ENCODE measurements at places on chromosomes 12 and 14.
A peak's percentile ranks its signal among the peaks of the same experiment; 100 is the strongest.

- DNase-seq = no peak
Observed at GRCh38 chr12:131348231-131348630, 362.7 kb upstream of the SFSWAP start.

GRCh38 chr12:31406345-31406744 lies 80.4 kb upstream of the SINHCAF start:
- DNase-seq = no peak

- no peak for DNase-seq
Observed at GRCh38 chr14:67512463-67513310, 20.4 kb upstream of the PLEKHH1 start.

GRCh38 chr12:3084742-3085141 lies 7.6 kb downstream of the TSPAN9 start:
- DNase-seq = no peak

DNA sequence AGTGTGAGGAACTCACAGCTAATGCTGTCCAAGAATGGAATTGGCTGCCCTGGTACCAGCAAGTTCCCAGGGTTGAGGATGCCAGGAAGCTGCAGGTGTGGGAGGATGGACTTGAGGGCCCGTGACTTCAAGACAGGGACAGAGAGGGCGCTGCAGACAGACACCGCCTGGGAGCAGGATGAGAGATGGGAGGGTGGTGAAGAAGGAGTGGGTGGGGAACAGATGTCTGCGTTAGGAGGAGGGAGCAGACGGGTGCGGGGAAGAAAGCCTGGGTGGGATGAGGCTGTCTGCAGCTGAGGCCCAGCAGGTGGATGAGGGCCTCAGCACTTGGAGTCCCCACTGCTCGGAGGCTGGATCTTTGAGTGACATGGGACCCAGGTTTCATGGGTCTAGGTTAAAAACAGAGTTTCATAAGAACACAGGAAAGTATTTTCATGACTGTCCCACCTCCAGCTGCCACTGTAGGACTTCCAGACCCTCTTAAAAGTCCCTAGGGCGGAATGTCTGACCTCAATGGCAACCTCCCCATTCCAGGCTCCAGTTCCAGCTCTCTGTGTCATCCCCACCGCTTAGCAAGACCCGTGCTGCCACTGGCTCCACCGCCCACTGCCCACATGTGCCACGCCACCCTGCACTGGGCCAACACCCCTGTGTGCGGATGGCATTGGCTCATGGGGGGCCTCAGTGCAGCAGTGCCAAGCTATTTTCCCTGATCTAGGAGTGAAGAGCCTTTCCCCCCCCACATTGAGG lies 70.3 kb upstream of the SCN8A start:
- DNase-seq = no peak

- DNase-seq = no peak
Observed at GRCh38 chr12:67759829-67760228, 111.3 kb downstream of the DYRK2 start.

DNA sequence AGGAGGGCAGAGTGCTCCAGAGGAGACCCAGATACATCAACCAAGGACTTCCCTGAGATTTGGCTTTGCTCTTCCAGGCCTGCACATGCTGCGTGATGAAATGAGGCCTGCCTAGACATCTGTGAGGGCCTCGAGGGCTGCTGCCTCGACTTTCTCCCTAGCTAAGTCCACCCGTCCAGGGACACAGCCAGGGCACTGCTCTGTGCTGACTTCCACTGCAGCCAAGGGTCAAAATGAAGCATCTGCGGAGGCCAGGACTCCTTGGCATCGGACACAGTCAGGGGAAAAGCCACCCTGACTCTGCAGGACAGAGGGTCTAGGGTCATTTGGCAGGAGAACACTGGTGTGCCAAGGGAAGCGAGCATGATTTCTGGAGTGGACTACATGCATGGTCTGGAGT lies 10.7 kb downstream of the SLC25A47 start:
- DNase-seq = no peak

GRCh38 chr12:109567296-109567695 lies 6.0 kb downstream of the MMAB start:
- no peak for DNase-seq

- no peak for DNase-seq
Observed at GRCh38 chr12:84585776-84586395, 326.7 kb downstream of the SLC6A15 start.

DNA sequence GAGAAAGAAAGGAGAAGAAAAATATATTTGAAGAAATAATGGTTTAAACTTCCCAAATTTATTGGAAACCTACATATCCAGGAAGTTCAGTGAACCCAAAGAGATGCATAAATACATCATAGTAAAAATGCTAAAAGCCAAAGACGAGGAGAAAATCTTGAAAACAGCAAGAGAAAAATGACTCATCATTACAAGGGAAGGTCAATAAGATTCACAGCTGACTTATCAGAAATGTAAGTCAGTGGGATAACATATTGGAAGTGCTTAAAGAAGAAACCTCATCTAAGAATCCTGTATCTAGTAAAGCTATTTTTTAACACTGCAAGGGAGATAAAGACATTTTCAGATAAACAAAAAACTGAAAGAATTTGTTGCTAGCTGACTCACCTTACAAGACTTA lies 19.9 kb downstream of the RIC8B start:
- no peak for DNase-seq

DNA sequence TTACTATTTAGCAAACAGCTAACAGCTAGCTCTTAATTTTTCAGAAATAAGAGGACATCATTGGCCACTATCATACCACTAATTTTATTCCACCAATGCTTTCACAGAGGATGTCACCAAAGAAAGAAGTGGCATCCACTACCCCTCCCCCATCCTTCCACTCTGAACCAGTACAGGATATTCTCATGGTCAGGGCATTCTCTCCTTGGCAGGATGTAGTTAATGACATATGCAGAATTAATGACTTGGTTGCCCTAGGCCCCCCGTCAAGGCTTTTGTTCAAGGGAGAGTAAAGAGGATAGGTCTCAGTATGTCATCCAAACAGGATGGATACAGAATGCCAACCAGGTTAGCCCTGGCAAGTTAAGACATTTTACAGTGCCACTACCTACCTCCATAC lies 18.9 kb upstream of the NUP107 start:
- DNase-seq = no peak

DNA sequence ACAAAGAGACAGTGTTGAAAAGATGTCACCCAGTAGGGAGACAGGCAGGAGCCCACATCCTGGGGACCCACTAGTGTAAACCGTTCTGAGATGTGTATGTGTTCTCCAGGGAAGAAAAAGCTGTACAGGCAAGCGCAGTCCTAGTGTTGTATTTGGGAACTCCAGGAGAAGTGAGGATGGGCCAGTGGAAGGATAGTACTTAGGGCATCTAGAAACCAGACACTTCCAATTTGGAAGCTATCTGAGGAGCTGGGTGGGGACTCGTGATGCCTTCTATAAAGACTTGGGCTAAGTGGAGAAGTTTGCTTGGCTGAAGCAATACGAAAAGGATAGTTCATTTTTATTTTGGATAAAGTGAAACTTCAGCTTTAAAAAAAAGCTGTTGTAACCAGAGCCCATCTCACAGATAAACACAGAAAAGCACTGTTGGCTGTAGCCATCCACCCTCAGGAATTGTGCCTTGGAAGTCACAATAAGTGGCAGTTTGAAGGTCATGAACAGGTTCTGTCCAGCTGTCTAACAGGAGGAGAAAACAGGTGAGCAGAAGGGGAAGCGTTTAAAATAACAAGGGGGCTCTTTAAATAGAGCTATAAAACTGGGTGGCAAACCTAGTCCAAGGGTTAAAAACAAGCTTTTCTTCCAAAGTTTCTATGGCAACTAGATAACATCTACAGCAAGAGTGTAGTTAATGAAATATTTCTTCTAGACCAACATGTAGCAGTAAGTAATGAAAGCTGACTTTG lies 108.0 kb upstream of the ARHGAP5 start:
- DNase-seq = no peak

GRCh38 chr14:93041830-93042229 lies 73.9 kb downstream of the ITPK1 start:
- DNase-seq = no peak

DNA sequence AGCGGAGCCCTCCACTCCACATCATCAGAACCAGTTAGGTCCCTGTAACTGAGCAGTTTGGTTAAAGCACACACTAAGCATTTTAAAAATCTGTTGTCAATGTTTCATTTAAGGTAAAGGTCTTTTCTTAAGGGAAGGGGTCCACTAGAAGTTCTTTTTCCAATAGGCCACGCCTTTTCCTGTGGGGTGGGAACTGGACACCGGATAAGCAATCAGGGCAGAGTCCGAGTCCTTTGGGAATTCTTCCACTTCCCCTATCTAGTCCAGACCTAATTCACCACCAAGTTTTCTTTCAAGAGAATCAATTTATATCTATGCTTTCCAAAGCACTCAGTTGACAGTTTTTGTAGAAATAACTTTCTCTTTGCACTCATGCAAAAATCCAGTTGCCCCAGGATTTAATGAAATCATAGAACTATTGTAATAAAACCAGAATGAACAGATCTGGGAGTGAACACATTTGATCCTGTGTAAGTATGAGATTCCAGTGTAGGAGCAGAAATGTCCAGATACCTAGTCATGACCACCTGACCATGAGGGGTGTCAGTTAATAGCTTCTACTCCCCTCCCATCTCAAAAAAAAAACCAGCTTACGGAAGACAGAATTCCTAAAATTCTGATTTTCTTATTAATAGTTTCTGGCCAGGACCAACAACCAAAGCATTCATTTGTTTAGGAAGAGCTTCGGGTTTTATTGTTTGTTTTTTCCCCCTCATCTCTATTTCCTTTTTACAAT lies 11.7 kb downstream of the VPS37B start:
- no peak for DNase-seq

DNA sequence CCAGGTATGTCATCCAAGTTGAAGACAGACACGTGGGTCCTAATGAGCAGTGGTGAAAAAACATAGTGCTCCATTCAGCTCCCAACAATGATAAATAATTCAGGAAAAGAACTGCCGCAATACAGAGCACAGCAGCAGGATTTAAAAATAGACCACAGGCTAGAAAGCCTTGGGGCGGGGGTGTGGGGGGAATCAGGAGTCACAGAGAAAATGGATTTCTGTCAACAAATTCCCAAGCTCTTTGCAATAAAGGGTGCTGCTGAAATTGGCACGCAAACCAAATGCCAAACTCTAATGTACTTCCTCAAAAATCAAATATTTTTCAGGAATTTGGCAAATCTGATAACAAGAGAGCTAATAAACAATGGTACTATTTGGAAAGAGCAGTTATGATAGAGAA lies 58.6 kb downstream of the R3HDM2 start:
- no peak for DNase-seq

GRCh38 chr12:53746592-53747092 lies 5.1 kb downstream of the CISTR start:
- peak; percentile 77 for DNase-seq

DNA sequence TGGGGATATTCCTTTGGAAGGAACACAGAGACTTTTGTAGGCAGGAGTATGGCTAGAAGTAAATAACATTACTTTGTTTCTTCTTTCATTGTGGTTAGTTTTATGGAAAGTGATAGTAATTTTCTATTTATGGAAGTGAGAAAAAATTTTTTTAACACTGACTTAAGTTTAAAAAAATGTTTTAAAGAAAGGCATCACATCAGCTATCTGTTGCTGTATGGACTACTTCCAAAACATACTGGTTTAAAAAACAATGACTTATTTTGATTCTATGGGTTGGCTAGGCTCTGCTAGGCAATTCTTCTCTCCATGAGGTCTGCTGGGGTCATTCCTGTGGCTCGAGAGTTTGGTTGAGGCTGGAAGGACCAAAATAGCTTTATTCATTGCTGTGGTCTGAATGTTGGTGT lies 31.7 kb upstream of the SLC38A2 start:
- no peak for DNase-seq

DNA sequence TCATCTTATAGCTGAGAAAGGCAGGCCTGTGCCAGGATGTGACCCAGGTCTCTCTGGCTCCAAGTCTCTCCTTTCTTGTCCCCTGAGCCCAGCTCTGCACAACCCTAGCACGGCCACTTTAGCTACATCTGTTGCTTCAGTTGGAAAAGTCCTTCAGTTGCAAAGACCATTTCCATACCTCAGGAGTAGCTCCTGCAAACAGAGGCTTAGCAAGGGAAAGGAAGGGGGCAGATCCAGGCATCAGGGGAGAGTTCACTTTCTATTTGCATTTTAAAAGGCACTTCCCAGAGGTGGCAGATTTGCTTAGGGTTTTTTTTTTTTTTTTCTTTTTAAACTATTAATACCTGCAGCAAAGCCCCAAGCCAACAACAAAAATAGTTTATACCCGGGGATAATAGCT lies 3.0 kb upstream of the PITPNM2 start:
- DNase-seq = no peak

GRCh38 chr14:26328791-26329190 lies 269.0 kb downstream of the NOVA1 start:
- no peak for DNase-seq

GRCh38 chr14:42944284-42944683 lies 1337.6 kb downstream of the LRFN5 start:
- DNase-seq = no peak

DNA sequence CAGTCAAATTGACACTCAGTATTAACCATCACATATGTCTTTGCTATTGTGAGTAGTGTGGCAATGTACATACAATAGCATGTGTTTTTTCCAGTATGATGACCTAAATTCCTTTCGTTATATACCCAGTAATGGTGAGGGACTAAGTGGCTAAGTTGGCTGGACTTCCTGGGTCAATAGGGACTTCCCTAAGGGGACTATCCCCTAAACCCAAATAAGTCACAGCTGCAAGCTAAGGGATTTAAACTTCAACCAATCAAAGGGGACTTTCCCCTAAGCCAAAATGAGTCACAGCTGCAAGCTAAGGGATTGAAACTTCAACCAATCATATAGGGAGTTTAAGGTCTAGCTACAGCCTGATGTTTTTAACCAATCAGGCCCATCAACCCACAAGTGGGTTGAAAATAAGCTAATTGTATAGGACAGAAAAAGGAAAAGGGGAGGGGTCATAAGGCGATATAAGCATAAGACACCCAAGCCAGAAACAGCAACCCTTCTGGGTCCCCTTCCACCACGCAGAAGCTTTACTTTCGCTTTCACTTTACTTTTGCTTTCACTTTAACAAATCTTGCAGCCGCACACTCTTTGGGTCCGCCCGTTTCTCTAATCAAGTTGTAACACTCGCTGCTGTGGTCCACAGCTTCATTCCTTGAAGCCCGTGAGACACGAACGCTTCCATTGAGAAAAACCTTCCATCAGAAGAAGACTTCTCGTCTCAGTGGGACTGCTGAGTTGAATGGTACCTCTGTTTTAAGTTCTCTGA lies 404.4 kb downstream of the FLRT2 start:
- no peak for DNase-seq

- DNase-seq = no peak
Observed at GRCh38 chr14:60951776-60952435, 29.0 kb downstream of the TRMT5 start.

DNA sequence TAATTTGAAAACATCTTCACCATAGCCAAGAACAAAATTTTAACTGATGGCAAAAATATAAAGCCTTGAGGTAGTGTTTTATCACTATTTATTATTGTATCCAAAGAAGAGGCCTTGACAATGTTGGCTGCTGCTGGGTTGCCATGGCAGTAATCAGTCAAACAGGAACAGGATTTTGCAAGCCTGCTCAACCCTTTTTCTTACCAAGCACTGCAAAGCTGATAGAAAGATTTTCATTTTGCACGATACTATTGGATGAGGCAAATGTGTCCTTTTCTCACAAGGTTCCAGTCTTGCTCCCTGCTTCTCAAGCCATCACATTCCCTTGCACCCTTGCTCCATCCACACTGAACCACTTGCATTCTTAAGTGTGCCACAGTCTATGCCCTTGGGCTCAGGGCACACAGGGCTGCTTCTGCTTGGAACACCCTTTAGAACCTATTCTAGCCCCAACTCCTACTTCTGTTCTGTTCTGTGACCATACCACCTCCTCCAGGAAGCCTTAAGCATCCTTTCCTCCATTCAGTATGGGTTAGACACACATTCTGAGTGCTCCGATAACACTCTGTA lies 76.5 kb upstream of the AMIGO2 start:
- no peak for DNase-seq

- no peak for DNase-seq
Observed at GRCh38 chr12:87382436-87382835, 646.8 kb downstream of the C12orf50 start.
